Fibroblast of pulmonary artery (primary cell): ENCODE measurements at places on chromosomes 11 and 22.

GRCh38 chr11:120270386-120270785 lies 30.4 kb downstream of the POU2F3 start:
- DNase-seq = peak; percentile 25

DNA sequence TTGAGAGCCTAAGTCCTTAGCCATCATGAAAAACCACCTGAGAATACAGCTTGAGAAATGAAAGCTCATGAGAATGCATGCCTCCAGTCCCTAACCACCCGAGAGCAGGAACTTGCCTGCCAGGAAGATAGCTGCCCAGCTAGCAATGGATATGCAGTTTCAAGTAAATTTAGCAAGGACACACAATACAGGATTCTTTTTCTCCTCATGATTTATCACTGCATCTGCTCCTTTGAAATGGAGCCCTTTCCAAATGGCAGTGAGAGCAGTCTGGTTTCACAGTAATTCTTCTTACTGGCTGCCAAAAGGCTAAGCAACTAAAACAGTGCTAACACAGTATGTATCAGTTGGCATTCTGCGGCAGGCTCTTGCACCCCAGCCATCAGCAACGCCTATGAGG lies 109.9 kb downstream of the MICAL3 start:
- DNase-seq = no peak

- DNase-seq = no peak
These were observed 4.8 kb upstream of the CHRM1 start for GRCh38 chr11:62925745-62926679.

- DNase-seq = peak; percentile 26
These were observed 52.5 kb downstream of the TRIM44 start for GRCh38 chr11:35714882-35715627.

DNA sequence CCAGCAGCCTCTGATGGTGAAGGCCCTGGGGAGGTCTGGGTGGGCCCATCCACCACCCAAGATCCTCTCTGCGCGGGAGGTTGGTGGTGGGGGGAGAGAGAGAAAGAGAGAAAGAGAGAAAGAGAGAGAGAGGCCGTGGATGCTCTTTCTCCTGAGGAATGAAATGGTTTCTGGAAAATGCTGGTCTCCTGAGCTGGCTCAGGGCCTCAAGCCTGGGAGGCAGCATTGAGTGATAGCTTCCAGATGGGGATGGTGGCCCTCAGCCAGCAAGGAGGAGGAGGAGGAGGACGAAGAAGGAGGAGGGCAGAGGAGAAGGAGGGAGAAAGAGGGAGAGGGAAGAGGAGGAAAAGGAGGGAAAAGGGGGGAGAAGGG lies 4.6 kb downstream of the TSPAN32 start:
- DNase-seq = peak; percentile 91

- no peak for DNase-seq
These were observed 41.2 kb downstream of the WNT11 start for GRCh38 chr11:76164861-76165751.

- DNase-seq = no peak
These were observed 3.7 kb upstream of the PLAAT4 start for GRCh38 chr11:63532799-63533475.

GRCh38 chr11:108137212-108137611 lies 15.8 kb downstream of the ACAT1 start:
- DNase-seq = no peak

GRCh38 chr11:8060146-8060719 lies 20.8 kb upstream of the TUB start:
- no peak for DNase-seq

- peak; percentile 89 for DNase-seq
These were observed 16.7 kb downstream of the BCL9L start for GRCh38 chr11:118908901-118909618.

GRCh38 chr22:48366056-48366455 lies 1461.6 kb downstream of the BRD1 start:
- no peak for DNase-seq

DNA sequence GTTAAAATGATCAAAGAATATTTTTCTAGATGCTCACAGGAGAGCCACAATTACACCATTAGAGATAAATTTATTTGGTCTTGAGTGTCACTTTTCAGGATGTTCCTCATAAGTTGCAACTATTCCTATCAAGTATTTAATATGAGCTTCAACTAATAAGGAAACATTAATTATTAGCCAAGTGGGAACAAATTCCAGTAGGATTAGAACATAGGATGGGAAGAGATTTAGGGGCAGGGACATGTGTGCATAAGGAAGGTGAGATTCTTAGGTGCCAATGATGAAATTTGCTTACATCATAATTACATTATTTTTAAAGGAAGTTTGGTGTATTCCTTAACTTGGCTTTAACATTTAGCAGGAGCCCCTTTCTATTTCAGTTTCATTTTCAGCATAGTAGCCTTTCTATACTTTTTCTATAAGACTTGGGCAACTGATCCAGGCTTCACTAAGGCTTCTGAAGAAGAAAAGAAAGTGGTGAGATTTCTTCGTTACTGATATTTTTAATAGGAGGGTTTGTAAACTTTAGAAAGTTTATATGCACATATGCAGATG lies 38.8 kb downstream of the CSRP3 start:
- DNase-seq = no peak

GRCh38 chr11:83241291-83241946 lies 44.7 kb downstream of the CCDC90B start:
- DNase-seq = peak; percentile 74

GRCh38 chr11:105164208-105164607 lies 24.6 kb upstream of the CARD18 start:
- DNase-seq = no peak

DNA sequence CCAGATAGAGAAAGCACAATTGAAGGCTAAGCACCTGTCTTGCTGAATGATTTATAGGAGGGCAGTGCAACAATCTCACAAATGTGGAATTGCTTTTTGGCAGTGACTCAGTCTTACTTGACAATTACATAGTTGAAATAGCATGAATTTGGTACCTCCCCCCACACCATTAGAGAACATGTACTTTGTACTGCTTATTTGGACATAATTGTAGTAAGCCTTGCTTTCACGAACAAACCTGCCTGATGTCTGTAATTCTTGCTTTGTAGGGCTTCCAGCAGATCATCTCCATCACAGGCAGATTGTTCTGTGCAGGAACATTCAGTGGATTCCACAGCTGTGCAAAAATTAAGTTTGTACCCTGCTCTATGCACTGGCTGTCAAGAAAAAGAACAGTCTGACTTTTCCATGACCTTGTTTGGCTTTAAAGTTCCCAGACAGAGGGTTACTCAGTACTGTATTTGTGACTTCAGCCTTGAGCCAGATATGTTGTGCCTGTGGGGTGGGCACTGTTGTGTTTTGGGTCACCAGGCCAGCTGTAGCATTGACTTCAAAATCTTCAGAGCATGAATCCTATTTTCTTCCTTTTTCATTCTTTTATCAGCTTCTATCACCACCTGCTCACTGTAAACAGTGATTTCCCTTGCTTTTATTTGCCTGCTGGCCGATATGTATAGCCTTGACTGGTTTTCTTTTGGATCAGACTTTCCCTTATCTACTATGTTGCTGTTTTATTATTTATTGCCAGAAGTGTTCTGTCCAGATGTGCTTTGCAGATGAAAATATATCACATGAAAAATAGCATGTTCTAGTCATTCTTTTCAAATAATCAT lies 941.0 kb upstream of the CHORDC1 start:
- peak; percentile 57 for DNase-seq

GRCh38 chr22:48145738-48146137 lies 1383.3 kb downstream of the TBC1D22A start:
- no peak for DNase-seq

DNA sequence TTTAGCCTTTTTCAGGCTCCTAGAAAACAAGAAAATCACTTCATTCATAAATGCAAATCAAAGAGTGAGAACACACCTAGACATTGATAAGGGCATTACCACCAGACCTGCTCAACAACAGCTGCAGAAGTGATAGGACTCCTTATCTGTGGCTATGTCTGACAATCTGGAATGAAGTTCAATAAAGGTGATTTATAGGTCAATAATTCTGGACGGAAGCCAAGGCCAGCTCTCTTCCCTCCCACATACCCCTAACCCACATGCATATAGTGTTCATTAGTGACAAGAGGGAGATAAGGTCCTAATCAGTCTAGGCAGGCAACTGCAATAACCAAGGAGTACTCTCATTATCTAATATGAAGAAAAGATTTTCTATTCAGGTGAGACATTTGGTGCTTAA lies 111.3 kb downstream of the ETS1 start:
- DNase-seq = no peak

DNA sequence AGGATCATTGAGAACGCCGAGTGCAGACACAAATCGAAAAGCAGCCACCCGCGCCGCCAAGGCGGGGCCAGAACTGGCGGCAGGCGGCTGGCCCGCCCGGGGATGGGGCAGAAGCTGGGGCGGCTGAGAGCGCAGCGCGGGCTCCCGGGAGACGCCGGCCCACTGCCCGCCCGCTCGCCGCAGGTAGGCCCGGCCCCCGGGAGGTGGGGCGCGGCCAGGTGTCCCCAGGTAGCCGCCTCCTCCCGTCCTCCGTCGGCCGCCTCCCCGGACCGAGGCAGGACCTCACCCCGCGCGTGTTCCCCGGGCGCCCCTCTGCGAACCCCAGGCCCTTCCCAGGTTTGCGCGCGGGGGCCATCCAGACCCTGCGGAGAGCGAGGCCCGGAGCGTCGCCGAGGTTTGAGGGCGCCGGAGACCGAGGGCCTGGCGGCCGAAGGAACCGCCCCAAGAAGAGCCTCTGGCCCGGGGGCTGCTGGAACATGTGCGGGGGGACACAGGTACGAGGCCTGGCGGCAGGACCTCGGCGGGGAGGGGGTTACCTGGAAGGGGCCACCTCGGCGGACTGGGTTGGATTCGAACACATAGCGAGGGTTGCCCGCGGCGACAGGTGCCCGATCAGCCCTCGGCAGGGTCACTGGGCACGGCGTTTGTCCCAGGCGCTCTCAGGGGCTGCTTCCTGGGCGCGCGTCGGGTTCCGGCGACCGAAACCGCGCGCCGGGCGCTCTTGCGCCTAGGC lies at the start of gene PRRG4:
TSS of gene PRRG4 (plus strand) at position 248 of the 733 bp plus-strand sequence. CDS start 603 bp downstream, outside the sequence.
- peak; percentile 33 for DNase-seq

DNA sequence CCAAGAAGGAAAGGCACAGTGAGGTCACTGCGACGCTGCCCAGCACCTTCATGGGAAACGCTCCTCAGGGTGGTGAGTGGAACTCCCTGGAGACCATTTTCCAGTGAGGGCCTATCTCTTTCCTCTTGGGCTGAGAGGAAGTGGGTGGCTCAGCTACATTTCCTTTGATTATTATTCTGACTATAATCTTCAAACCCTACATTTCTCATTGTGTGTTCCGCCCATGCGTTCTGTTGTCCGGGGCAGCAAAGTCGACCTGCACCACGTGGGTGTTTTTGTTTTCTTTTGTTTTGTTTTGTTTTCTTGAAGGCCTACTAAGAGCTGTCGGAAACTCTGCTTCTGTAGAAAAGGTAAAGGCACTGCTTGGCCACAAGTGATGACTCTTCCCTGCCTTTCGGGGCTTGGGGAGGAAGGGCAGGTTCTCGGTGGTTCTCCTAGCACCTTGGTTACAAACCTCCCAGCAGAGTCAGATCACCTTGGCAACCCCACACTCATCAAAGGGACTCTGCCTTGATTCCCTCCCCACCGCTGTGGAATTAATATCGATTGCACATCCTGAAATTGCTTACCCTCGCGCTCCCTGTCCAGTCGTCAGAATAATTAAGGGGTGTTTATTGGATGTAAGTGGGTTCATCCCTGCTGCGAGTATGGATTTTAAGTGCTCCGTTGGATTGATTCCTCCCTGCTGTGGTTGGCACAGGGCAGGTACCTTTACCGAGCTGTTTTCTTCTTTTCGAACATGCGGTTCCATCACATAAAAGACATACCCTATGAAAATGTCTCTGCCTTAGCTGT lies 7.3 kb downstream of the PARVB start:
- DNase-seq = peak; percentile 69

DNA sequence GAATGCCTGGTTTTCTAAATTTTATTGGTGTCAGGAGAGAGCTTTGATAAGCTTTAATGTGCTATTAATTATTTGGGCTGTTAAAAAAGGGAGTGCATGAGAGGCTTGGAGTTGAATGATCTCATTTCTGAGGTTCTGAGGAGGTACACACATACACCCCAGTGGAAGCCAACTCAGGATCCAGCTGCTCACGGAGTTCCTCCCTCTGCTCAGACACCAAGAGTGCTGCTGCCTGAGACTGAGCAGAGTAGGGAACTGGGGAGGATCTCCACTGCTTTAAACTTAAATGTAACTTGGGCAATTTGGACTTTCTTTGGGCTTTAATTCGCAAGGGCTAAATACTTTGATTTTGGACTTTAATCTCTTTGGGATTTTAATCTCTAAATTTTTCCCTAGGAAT lies 414.4 kb upstream of the CADM1 start:
- DNase-seq = no peak

GRCh38 chr11:112279901-112280267 lies 19.2 kb upstream of the PLET1 start:
- peak; percentile 61 for DNase-seq

DNA sequence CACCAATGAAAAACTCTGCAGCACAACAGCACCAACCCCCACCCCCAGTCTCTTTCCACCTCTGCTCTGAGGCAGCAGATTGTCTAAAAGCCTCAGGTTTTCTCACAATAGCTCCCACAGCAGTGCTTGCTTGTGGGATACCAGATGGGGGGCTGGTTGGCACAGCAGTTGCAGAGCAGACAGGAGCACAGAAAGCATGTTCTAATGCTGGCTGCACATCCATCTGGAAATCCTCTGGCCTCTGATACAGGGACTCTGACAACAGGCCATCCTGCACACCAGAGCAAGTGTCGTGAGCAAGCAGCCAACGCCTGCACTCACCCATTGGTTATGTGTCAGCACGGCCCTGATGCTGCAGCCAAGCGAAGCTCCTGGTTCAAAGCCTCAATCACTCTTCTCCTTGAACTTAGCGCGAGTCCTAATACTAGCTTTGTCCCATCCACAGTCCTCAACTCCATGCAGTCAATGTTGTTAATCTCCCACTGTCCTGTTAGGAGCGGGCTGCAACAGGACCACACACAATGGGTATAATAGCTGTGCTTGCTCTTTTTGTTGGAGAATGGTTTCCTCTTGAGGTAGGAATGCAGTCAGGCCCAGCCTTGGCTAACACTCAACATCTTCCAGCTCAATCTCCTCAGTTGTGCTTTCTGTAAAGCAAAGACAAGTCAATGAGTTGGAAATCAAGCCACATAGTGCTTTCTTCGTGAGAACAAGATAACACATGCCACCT lies 30.3 kb downstream of the VSTM5 start:
- no peak for DNase-seq

GRCh38 chr11:31872076-31872443 lies 60.9 kb upstream of the PAX6 start:
- DNase-seq = no peak

- no peak for DNase-seq
These were observed 82.6 kb downstream of the MICAL3 start for GRCh38 chr22:17941471-17942406.

- no peak for DNase-seq
These were observed 27.7 kb downstream of the RSPH14 start for GRCh38 chr22:23113847-23114720.
